ENCODE measurements at places on chromosomes 13 and 19. TPM values are rescaled to one million over a fixed set of nuclear protein-coding genes. Genes with fewer than 3 reads are reported as not detected.
A peak's percentile ranks its signal among the peaks of the same experiment; 100 is the strongest.

DNA sequence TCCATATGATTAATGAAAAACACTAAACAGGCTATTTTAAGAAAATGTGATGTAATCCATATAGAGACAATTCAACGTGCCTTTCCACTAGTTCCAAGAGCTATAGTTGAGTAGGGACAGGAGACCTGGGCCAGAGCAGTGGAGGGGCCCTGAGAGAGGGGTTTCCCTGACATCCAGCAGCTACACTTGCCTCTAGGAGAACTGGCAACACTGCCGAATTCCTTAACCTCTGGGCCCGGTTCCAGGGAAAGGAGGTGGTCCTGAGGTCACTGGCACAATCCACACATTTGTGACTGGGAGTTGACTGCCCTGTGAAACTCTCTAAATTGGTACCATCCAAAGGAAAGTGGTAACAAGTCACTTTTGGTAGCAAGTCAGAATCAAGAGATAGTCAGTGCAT, 264.4 kb downstream of the DCLK1 start:
- peak; percentile 11 for DNase-seq

DNA sequence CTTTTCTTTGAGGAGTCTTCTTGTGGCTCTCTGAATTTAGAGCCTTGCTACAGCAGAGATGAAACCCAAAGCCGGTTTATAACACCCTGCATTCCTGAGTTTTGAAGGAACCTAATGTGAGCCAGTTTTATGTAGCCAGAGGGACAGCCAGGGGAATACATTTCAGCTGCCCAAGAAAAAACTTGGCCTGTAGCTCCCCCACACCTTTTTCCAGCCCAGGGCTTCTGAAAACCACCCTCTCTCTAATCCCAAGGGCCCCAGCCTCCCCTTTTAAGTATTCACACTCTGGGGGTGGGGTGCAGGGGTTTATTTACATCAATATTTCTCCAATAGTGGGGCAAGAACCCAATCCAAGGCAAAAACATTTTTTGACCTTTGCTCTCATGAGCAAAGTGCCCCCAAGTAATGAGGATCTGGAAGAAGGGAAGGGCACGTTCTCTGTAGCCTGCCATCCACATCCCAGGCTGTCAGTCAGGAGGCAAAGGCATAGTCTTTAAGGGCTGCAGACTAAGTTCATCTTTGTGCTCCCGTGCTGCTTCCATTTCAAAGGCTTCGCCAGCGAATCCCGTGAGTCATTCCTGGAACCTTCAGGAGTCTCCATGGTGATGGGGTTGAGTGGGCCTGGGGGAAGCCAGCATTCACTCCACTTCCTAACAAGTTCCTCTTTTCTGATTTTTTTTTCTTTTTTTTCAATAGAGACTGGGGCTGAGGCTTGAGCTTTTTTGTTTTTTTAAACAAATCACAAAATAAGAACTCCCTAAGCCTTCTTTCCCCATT, 33.2 kb upstream of the MEDAG start:
- peak; percentile 83 for DNase-seq

DNA sequence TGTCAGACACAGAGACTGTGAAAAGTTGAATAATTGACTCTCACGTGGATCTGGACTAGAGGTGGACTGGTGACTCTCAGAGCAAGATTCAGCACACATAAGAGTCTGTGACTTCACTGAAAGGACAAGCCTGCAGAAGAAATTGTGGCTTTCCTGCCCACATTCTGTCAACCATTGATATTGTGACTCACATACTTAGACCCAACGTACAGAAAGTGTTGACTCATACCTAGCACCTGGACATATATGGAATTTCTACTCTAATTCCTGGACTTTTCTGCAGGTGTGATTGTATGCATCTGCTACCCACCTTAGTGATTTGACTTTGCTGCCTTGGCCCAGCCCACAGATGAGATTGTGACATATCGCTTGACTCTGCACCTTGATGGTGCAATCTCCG, 15.6 kb upstream of the ZNF730 start:
- DNase-seq, result peak; percentile 5

DNA sequence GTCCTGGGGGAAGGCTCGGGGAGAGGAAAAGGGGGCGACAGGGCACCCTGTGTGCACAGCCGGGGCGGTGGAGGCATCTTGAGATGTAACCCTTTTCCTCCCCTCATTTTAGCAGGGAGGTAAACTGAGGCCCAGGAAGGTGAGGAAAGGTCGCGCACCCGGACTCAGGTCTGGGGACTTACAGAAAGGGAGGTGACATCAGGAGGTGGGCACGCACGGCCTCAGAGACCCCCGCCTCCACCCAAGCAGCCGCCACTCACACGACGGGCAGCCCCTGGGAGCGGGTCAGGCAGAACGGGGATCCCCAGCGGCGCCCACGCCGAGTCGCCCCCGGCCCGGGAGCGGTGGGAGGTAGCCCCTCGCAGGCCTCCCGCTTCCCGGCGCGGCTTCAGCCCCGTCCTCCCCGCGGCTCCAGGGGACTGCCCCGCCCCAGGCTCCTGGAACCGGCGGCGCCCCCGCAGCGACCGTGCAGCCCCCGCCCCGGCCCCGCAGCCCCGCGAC, 477 bp downstream of the PIP5K1C start:
- DNase-seq, result no peak

- DNase-seq, result peak; percentile 96
Observed at GRCh38 chr19:46413262-46414031, at the start of gene CCDC8. CCDC8 (minus strand) TSS chr19:46413564; CDS start chr19:46412810, 754 bp downstream.

DNA sequence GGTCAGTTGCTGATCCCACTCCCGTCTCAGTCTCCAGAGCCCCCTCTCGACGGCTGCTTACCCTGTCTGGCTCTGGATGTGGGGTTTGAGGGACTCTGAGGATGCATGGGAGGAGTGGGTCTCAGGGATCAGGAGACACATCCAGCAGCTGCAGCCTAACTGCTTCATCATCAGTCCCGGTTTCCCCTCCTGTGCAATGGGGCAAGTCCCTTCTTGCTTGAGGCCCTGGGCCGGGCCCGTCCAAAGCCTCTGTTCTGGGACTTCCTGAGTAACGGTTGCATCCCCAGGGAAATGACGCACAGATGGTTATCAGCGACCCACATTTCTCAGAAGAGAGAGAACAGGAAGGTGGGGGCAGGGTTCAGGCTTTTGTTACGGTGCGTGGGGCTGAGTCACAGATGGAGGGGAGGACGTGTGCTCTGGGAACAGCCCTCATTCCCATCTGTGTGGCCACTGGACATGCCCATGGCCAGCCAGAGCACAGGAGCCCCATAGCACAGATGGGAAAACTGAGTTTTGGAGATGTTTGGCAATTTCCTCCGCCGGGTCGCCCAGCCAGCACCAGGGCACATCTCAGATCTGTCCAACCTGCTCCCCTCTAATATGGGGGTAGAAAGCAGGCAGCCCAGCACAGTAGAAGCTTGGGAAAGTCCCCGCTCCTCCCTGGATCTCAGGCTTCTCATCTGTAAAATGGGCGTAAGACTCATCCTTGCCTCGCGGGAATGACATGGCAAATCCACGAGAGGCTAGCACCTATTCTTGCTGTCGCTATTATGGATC, 19.3 kb downstream of the GNA15 start:
- DNase-seq, result peak; percentile 99

DNA sequence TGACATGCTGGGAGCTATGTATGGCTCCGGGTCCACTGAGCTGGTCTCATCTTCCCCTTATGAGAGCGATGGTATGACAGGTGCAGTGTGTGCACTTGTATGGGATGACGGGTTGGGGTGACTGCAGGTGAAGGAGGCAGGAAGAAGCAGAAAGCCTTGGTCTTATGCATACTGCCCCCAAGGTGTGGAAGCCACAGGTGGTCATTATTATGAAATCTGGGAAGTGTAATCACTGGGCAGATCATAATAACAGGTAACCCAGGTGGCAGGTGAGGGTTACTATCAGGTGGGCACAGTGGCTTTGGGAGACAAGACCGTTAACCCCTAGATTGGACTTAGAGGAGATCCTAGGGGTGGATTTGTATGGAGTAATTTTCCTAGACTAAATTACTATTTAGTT, 118.0 kb downstream of the RFC3 start:
- no peak for DNase-seq

DNA sequence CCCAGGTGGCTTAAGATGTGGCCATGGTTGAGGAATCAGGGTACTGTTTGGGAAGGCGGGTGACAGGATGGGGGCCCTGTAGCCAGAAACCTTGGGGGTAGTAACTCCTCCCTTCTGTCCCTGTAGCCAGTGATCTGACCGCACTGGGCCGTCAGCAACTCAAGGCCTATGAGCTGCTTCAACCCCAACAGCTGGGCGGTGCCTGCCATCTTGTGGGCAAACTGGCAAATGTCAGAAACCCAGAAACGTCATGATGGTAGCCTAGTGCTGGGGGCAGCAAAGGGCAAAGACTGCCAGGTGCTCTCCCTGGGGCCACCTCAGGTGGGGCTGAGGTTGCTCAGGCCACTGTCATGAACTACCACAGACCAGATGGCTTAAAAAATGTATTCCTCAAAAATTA, 3.5 kb downstream of the COPE start:
- DNase-seq, result peak; percentile 52

DNA sequence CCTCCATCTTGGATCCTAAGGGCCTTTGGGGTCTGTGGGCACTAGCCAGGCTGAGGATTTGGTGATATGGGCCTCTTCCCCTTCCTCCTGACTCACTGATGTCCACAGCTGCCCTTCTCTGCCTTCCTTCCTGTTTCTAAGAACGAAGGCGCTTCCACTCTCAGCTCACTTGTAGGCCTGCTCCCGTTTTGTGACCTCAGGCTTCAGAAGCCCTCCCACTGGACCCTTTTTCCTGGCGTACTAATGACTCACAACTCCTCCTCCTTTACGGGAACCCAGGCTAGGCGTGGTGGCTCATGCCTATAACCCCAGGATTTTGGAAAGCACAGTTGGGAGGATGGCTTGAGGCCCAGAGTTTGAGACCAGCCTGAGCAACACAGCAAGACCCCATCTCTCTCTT, 55.6 kb downstream of the TMED1 start:
- peak; percentile 33 for DNase-seq

NHLRC3 gene
- total RNA-seq, result 3.1 TPM

THSD8 gene
- total RNA-seq, result not detected

KLF1 gene
- not detected for total RNA-seq

ZNF135 gene
- total RNA-seq, result 0.86 TPM

PRSS57 gene
- not detected for total RNA-seq

IZUMO4 gene
- not detected for total RNA-seq

Measured in Daoy (cell line).